ENCODE measurements at places on chromosomes 11 and 22.

GRCh38 chr11:74022546-74022945, 13.7 kb upstream of the UCP3 start:
- no peak for DNase-seq

DNA sequence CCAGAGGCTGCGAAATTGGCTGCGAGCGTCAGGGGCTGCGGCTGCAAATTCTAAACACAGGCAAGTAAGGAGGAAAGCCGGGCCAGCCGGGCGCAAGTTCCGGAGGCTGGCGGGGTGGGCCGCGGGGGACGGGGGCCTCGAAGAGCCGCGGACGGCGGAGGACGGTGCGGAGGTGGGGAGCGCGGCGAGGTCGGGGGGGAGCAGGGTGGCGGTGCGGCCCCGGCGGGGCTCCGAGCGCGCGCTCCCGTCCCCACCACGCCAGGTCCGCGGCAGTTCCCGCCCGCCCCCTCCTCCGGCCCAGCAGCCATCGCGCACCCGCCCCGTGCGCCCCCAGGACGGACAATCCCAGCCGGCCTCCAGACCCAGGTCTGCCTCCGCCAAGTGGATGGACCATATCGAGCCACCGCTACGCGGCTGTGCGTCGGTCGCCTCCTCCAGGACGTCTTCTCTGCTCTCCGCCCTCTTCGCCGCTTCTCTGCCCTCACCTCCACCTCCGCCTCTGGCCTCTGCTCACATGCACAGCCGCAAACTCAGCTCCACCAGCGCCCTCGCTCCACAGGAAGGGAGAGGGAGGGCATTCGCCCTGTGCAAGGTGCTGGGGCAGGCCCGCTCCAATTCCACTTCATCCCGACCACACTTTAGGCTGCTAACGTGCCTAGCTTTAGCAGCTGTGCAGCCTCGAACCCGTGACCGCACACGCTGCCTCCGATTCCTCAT, 7.2 kb downstream of the ELFN2 start:
- DNase-seq, result peak; percentile 9

- DNase-seq, result no peak
Observed at GRCh38 chr11:93591247-93591898, 48.2 kb upstream of the SMCO4 start.

DNA sequence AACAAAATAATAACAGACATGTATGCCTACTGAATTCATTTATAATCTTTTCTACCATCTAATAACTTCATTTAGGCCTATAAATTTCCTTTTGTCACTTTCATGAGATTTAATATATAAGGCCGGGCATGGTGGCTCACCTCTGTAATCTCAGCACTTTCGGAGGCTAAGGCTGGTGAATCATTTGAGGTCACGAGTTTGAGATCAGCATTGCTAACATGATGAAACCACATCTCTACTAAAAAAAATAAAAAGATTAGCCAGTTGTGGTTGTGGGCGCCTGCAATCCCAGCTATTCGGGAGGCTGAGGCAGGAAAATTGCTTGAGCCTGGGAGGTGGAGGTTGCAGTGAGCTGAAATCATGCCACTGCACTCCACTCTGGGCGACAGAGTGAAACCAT, 14.2 kb upstream of the NTM start:
- no peak for DNase-seq

DNA sequence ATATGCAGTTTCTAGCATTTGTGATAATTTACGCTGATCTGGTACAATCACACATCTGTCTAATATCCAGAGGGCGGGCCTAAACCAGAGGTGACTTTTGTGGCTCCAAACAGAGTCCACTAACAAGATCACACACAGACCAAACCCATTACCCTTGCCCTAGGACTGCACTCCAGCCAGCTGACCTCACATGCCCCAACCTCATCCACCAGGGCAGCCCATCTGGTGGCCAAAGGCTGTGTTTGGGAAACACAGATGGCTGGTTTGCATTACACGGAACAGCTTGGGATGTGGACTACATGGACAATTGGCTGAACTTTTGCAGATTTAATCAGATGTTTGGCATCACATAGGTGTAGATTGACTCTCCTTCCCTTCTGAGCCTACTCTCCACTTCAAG, 228.2 kb downstream of the GRIK4 start:
- no peak for DNase-seq

DNA sequence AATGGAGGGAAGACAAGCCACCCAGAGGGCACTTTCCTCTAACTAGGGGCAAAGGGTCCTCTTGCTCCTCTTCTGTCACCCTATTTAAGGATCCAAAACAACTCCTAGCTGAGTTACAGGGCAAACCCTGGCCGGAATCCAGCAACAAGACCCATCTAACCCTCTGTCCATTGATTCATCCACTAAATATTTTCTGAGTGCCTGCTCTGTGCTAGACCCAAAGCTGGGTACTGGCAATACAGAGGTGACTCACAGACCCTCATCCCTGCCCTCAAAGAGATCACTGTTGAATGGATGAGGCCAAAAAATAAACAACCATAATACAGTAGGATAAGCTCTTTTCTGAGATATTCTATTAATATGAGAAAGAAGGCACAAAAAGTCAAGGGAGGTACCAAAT, 4.3 kb upstream of the GALNT18 start:
- no peak for DNase-seq

DNA sequence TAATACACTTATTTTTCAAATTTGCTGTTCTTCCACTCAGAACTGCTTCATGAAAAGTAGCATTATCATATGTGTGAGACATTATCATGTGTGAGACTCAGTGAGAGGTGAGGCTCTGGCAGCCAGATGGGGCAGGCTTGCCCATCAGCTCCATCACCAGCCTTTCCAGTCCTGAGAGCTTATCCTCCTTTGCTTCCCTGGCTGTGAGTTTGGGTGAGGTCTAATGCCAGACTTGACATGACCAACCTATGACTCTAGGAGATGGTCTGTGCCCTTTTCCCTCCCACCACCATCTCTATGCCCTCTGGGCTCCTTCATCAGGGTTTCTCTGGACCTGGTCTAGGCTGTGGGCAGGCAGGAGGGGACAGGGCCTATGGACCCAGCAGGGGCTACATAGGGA, 145.0 kb downstream of the KIRREL3 start:
- no peak for DNase-seq

GRCh38 chr11:35102267-35102666, 36.7 kb upstream of the CD44 start:
- no peak for DNase-seq

- DNase-seq, result no peak
Observed at GRCh38 chr11:74749965-74750296, 1.3 kb downstream of the RNF169 start.

GRCh38 chr11:65718964-65719492, 1.6 kb downstream of the RNASEH2C start:
- DNase-seq, result no peak

- DNase-seq, result no peak
Observed at GRCh38 chr11:21810650-21811049, 382.2 kb upstream of the ANO5 start.

DNA sequence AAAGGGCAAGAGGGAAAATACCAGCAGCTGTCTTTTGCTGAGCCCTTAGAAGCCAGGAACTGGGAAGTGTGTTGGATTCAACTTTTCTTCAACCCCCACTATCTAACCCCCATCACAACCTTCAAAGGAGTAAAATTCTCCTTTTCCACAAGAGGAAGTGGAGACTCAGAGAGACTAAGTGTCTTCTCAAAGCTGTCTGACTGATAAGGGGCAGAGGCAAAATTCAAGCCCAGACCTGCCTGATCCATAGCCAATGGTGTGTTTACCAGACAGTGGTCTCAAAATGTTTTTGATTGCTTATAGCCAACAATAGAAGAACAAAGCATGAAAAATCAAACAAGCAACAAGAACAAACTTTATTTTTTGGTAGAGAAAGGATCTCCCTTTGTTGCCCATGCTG, 707.0 kb downstream of the NTM start:
- DNase-seq, result no peak

GRCh38 chr11:111417766-111418435, 38.8 kb upstream of the POU2AF1 start:
- DNase-seq, result no peak

DNA sequence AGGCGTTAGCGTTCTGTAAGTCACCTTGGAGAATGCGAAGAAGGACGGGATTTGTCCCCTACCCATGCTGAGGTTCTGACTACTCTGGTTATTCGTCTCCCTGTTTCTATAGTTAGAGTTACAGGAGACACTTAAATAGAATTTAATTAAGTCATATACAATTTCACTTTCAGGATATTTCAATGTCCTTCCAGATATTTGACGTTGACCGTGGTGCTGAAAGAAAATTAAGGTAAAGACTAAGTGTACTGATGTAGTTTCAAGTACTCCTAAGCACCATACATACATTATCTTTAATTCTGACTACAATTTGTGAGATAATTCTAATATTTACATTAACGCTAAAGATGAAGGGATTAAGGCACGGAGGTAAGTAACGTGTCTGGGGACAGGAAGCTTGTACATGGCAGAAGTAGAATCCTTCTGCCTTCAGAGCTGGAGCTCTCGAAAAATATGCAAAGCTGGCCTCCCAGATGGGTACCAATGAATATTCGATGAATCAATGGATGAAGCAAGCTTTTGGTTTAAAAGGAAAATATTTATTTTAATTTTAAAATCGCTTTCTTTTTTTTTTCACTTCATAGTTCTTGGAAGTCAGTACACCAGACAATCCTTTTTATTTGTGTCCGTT, 539 bp upstream of the SLC36A4 start:
- DNase-seq, result no peak

DNA sequence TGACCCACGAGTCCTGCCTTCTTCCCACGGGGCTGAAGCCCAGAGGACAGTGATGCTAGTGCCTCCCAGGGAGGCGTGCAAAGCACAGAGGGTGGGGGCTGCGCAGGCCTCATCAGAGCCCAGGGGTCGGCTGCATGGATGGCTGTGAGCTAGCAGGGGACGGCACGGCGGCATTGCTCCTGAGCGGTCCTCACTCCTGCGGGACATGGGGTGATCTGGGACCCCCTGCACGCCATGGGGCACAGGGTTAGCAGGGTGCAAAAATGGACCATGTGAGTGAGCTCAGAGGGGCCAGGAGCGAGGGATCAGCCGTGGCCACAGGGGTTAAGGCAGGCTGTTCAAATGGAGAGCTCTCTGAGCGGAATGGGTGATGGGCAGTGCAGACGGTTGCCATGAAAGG, 138.3 kb downstream of the SNX19 start:
- no peak for DNase-seq

DNA sequence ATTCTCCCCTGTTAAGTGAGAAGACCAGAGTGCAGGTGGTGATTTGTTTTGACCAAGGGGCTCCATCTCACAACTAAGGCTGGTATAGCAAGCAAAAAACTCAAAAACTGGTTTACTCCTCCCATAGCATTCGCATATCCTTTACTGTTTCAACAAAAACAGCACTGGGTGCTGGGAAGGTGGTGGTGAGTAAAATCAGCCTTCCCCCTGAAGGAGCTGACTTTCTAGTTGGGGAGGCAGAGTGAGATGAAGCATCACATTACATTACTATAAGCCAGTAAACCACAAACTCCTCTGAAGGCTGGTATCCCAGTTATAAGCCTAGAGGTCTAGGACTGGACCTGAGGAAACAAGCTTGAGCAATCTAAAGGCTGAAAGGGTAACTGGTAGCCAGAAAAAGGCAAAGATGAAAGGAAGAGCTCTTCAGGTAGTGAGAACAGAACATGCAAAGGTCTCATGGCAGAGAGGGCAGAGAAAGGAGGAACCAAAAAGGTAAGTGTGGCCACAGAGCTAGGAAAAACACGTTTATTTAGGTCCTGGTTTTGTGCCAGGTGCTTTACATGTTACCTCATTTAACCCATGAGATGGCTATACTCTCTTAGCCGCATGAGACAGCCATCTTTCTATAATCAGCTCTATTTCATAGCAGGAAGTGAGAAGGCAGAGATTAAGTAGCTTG, 22.3 kb downstream of the TMEM123 start:
- no peak for DNase-seq

DNA sequence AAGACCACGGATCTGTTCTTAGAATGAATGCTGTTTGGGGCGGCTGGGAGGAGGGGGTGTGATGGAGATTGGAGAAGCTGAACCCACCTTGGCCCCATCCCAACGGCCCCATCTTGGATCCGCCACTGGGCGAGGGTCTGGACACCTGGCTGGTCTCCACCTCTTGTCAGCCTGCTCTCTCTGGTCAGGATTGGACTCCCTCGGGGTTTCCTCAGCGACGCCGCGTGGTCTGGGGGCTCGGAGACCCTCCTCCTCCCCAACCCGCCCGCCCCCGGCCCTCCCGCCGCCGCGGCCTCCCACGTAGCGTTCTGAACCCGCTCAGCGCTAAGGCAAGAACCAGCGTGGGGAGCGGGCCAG, 4.3 kb upstream of the FLI1 start:
- no peak for DNase-seq

- no peak for DNase-seq
Observed at GRCh38 chr11:2190657-2191471, 19.2 kb upstream of the TH start.

GRCh38 chr22:42945027-42945426, 69.9 kb downstream of the PACSIN2 start:
- DNase-seq, result no peak

DNA sequence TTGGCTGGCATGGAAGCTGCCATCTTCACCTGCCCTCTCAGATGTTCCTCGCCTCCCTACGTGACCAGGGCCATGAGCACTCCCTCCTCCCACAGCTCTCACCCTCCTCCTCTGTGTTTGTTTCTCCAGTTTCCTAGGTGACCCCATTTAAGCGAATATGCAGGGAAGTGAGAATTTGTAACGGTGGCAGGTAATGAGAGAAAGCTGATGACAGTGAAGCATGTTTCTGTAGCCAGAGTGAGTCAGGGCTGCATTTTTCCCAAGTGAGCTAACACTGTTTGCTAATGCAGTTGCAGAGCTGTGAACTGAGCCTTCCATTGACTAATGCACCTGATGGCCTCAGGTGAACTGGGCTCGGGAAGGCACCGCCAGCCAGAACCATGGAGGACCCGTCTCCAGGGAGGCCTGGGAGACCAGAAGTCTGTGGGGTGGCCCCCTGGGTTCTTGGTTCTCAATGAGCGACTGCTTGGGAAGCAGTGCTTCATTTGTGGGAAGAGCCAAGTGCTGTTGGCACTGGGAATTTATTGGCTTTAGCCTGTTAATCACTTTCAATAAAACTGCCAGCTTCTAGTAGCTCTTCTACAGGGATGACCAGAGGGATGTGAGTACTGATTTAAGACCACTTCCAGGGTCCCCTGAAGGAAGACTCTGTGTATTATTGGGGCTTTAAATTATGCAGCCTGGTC, 64.5 kb downstream of the BARX2 start:
- DNase-seq, result no peak

DNA sequence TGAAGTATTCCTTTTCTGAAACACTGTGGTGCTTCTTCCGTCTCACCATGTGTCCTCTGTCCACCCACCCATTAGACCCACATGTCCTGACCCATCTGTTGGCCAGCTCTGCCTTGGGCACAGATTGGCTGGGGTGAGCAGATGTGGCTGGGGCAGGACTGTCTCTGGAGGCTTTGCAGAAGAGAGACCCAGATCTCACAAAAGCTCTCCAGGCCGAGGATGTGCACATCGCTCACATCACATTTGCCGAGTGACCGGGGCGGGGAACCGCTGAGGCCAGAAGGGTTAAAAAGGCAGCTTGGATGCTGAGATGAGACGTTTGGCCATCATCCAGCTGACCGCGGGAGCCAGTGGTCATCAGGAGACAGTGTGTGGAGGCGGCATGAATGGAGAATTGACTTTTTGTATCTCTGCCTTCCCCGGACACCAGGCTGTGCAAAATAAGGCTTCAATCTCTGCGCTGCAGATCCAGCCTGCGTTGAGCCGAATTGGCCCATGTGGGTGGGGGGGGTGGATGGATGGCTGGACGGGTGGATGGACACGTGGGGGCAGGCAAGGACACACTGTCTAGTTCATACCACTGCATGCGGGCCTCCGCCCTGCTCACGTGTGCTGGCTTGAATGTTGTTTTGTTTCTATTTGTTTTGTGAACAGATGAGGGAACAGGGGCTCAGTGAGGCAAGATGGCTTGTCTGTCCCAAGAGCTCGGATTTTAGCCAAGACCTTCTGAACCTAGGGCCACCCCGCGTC, 6.1 kb downstream of the IFITM10 start:
- DNase-seq, result no peak
